ENCODE measurements at places on chromosomes 4 and X. TPM values are rescaled to one million over a fixed set of nuclear protein-coding genes. Genes with fewer than 3 reads are reported as not detected.

The RPA4 gene
- total RNA-seq = 0.45 TPM

The ARR3 gene
- not detected for total RNA-seq

The RLIM gene
- 67.4 TPM for total RNA-seq

The SUPT20HL1 gene
- total RNA-seq = not detected

The FGD1 gene
- 7.7 TPM for total RNA-seq

The FSTL5 gene
- total RNA-seq = 75.9 TPM

The PCDH18 gene
- total RNA-seq = 1.1 TPM

The RAI2 gene
- total RNA-seq = not detected

The FAM53A gene
- 2.1 TPM for total RNA-seq

The MND1 gene
- total RNA-seq = 13.7 TPM

The MSANTD1 gene
- total RNA-seq = not detected

The PHKA1 gene
- total RNA-seq = 4.0 TPM

The DCAF8L2 gene
- 1.8 TPM for total RNA-seq

The HPGDS gene
- not detected for total RNA-seq

Measured in SK-MEL-5 (cell line).